ENCODE measurements at places on chromosomes 7 and 10.

- DNase-seq: no peak
These were observed at the start of gene CCDC201 for GRCh38 chr7:45873035-45873354. Gene CCDC201 (minus strand): TSS chr7:45873082. CDS start chr7:45873007, 75 bp downstream.

- DNase-seq: no peak
These were observed 210.5 kb downstream of the ETV1 start for GRCh38 chr7:13778967-13779366.

DNA sequence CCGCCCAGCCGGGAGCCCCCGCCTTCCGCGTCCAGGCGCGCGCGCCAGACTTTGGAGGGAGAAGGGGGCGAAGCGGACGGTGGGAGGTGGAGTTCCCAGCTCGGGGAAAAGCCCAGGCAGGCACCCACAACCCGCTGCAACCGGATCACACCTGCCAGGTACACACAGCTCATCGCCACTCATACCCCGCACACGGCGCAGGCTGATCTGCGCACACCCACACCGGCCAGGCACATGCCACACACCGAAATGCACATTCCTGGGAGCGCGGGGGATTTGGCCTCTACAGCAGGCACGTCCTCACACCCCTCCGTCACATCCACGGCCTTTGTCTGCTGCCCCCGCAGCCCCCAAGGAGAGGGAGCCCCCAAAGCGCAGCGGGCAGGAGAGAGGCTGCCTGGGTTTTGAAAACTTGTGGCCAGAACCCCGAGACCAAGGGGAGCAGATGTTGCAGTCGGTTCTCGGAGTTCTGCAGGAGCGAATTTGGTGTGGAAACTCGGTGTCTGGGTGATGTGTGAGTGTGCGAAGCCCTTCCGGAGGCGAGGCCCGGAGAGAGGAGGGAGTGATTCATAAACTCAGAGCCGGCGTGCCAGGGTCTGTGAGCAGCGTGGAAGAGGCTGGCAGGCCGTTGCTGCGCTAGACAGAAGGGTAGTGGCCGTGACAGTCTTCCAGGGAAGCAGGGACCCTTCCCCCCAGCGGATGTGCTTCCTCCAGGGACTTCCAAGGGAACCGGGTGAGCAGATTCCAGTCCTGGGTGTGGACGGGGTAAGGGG is 734 bp downstream of the CHST3 start:
- DNase-seq: peak; percentile 20

DNA sequence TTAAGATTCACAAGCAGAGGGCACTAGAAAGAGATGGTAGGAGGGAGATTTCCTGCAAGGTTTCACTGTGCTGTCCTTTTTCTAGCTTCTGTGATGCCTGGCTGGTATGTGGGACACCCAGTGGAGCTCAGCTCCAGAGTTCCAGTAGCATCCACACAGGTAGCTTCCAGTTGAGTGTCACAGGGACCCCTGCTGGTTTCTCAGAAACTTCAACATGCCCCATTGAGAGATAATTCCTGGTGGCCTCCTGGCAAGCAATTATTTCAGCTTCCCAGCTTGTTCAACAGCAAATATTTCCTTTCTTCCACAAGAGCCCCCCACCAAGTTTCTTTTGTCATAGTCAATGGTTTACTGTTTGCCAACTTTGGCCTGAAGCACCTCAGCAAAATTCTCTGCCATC is 858.7 kb downstream of the REEP3 start:
- no peak for DNase-seq

DNA sequence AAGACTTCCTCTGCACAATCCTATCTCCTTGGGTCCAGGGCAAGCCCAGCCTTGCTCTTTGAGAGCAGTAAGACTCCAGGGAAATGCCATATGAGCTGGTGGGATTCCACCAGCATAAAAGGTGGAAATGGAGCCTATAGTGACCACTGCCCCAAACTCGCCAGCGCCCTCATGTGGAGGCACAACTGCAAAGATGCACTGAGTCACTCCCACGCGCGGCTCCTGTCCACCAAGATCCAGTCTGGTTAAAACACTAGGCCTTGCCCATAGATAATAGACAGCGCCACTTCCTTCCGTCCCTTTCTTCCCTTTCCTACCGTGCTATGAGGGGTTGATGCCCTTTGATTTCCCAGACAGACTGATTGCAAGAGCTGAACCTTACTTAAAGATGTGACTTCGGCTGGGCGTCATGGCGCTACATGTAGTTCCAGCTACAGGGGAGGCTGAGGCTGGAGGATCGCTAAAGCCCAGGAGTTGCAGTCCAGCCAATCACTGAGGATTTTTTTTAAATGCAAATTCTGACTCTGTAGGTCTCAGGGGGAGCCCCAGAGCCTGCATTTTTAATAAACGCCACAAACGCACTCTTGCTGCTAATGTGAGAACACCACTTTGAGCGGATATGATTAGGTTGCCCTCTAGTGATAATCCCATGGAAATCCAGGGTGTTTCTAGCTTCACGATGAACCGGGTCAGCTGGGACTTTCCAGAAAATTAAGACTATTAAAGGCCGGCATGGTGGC is 136.5 kb downstream of the EPC1 start:
- no peak for DNase-seq

- no peak for DNase-seq
These were observed 21.2 kb downstream of the ZNF680 start for GRCh38 chr7:64541438-64542359.

All from activated CD8-positive, alpha-beta memory T cell treated with anti-CD3 and anti-CD28 coated beads for 4 hours (primary cell).